ENCODE measurements at places on chromosomes 1 and 21. TPM values are rescaled to one million over a fixed set of nuclear protein-coding genes. Genes with fewer than 3 reads are reported as not detected.

NBPF15 gene
- 36.7 TPM for total RNA-seq

GRCh38 chr1:73943270-73943669 is 254.7 kb downstream of the LRRIQ3 start:
- DNase-seq: no peak

DNA sequence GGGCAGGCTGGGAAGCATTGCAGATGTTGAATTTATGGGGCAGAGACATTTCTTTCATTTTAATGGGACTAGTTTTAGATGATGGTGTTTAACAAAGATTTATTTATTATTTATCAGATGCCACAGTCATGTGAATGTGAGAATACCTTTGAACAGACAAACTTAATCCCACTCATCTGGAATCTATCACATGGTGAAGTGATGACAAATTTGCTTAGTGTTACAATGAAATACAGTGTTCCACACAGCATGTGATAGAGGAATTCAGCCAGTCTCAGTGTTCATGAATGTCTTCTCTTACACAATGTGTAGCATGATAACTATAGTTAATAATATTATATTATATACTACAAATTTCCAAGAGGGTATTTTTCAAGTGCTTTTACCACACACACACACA is 1361.7 kb upstream of the B3GALT2 start:
- DNase-seq: no peak

GRCh38 chr1:234515411-234515810 is 36.4 kb upstream of the TARBP1 start:
- peak; percentile 51 for DNase-seq

Data from fibroblast of lung (primary cell).